Left kidney (tissue), 8 donors: ENCODE measurements at places on chromosomes 5 and 9.

GRCh38 chr5:15365070-15365469 is 134.9 kb upstream of the FBXL7 start:
- DNase-seq: no peak

- no peak for DNase-seq
Observed at GRCh38 chr9:121648799-121649198, 2.6 kb upstream of the DAB2IP start.

DNA sequence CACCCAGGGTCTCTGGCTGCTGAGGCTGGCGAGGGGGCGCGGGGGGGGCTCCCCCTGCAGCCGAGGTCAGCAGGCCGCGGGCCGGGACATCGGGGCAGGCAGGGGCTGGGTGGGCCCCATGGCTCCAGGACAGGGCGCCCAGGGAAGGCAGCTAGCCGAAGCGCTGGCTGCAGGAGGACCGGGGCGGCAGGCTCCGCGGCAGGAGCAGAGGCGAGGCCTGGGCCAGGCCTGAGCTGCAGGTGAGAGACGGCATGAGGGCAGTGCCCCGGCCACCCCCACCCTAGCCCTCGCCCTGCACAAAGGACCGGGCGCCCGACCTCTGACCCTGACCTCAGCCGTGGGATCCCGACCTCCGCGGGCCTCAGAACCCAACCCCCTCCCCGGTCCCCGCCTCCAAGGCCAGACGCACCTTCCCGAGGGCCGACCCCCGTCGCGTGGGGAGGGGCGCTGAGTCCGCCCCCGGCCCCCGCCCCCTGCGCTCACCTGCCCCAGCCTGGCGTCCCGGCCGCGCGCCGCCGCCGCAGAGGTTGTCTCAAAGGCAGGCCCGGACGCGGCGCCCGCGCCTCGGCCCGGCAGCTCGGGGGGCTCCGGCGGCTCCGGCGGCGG is 431 bp downstream of the RNF208 start:
- no peak for DNase-seq

- no peak for DNase-seq
Observed at GRCh38 chr5:17976404-17976803, 342.1 kb downstream of the TAF11L14 start.

DNA sequence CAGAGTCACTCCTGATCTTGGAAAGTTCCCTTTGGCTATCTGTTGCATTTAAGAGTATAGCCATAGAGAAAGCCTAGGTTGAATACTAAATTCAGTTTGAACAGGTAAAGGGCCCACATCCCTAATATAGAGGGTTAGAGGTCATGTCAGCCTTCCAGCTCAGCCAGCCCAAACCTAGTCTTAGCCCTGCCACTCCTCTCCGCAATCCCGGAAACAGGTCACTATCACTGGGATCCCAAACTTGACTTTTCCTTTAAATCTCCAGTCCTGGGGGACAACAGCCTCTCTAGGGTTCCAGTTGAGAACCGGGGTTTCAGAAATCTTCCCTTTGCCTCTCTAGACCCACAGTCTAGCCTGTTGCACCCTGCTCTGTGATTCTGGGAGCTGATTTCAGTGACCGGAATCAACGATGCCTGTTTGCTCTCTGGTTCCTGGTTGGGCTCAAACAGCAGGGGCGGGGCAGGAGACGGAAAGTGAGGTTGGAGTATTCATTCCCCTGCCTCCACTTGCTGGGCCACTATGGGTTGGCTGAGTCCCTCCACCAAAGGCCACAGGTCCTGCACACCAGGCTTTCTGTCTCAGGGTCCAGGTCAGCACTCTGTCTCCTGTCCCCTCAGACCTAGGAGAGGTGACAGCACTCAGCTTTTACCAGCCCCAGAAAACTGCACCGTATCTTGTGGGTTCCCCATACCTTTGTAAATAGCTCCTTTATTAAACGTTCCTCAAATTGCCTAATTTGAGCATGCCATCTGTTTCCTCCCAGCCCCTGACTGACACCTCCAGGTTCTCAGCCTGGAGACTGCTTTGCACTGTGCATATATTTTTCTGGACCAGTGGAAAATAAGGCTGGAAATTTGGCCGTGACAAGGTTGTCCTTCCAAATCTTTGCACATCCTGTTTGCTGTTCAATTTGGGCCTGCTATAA is 23.8 kb upstream of the CPEB4 start:
- DNase-seq: no peak
